ENCODE measurements at places on chromosomes 3 and 15. TPM values are rescaled to one million over a fixed set of nuclear protein-coding genes. Genes with fewer than 3 reads are reported as not detected.

Gene UBL7
- total RNA-seq = 83.0 TPM

Gene CLDN18
- not detected for total RNA-seq

Gene ARPP21
- total RNA-seq = not detected

Gene CLDN16
- 0.96 TPM for total RNA-seq

Gene MAPKAPK3
- total RNA-seq = 72.5 TPM

Gene ITIH1
- total RNA-seq = not detected

Gene VPS33B
- total RNA-seq = 16.6 TPM

Gene OR5K2
- not detected for total RNA-seq

Gene CAND2
- total RNA-seq = 17.4 TPM

Gene DISP2
- 0.04 TPM for total RNA-seq

Gene NOX5
- not detected for total RNA-seq

Gene RAB5A
- 34.4 TPM for total RNA-seq

DNA sequence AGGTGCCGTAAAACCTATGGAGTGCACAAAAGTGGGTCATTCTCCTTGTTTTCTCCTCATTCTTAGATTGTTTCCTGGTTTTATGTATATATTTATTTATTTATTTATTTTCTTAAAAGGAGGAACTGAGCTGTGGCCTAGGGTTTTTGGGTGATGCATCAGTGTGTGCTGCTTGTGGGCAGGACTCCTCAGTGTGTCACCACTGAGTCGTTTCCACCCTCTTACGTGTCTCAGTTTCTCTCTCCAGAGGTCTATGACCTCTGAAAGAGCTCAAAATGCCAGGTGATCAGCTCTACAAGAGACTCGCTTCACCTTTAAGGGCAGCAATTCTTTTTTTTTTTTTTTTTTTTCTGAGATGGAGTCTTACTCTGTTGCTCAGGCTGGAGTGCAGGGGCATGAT, 72.9 kb downstream of the CD200 start:
- no peak for DNase-seq

- DNase-seq = no peak
Measured at GRCh38 chr15:80662757-80663553, 32.2 kb upstream of the ABHD17C start.

- DNase-seq = no peak
Measured at GRCh38 chr3:102660653-102661052, 225.8 kb downstream of the ZPLD1 start.

- DNase-seq = no peak
Measured at GRCh38 chr3:76923485-76923884, 116.4 kb upstream of the ROBO2 start.

GRCh38 chr3:84998545-84998944, 39.8 kb downstream of the CADM2 start:
- no peak for DNase-seq

- DNase-seq = no peak
Measured at GRCh38 chr3:148528024-148528423, 169.7 kb upstream of the AGTR1 start.

- no peak for DNase-seq
Measured at GRCh38 chr3:157551961-157552360, 48.7 kb upstream of the VEPH1 start.

GRCh38 chr3:34686541-34686940, 888.1 kb downstream of the PDCD6IP start:
- DNase-seq = no peak

DNA sequence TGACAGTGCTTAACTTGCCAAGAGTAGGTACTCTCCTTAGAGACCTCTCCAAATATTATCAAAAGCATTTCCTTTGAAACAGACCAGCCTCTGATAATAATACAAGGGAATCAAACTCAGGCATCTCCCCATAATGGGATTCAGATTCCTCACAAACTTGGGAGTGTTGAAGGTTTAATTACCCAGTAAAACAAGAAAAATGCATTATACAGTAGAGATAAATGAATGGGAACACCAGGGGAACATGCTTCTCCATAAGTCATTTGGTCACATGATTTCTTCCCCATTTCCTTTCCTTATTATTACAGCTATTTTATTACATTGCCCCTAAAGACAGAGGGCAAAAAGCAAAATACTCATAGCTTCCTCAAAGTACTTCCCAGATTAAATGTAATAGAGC, 325.0 kb upstream of the CDIN1 start:
- no peak for DNase-seq

DNA sequence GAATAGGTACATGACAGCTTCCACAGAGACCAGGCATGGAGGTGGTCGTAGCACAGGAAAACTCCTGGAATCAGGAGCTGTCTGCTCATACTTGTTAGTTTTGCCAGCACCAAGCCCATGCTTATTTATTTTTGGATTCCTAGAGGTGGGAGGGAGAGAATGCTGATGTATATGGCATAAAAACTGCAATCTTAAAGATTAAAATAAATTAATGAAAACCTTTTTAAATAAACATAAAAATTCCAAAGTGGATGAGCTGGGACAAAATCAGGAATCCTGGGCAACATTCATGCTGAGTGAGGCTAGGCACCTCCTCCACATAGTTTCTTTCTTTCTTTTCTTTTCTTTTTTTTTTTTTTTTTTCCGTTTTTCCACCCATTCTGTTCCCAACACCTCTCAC, 14.3 kb upstream of the BCL6 start:
- no peak for DNase-seq

- no peak for DNase-seq
Measured at GRCh38 chr15:56036546-56037067, 43.2 kb upstream of the NEDD4 start.

GRCh38 chr15:88911766-88912118, 1.4 kb downstream of the MFGE8 start:
- peak; percentile 83 for DNase-seq

DNA sequence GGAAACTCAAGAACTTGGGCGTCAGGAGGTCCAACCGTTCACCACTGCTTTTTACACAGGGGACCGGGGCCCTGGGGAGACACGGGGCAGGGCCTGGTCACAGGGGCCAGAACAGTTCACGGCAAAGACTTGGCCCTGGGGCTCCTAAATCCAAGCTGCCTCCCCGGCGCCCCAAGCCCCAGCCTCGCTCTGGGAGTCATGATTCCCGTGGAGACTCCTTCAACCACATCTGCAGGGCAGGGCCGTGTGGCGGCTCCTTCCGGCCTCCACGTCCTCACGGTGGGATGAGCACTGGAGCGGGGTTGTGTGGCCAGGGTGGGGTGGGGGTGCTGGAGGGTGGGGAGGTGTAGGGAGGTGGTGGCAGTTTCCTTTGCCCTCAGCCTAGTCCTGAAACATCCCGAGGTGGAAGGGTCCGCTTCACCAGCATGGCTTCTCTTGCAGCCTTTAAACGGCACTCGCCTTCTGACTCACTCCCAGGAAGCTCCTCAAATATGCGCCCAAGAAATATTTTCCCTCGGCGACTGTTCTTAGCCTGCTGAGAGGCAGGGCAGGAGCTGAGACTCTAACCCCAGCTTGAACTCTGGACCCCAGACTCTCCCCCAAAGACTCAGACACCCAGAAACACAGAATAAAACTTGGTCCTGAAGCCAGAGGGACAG, 1.8 kb downstream of the MUC4 start:
- no peak for DNase-seq

- no peak for DNase-seq
Measured at GRCh38 chr3:128567141-128567540, 74.1 kb upstream of the GATA2 start.

DNA sequence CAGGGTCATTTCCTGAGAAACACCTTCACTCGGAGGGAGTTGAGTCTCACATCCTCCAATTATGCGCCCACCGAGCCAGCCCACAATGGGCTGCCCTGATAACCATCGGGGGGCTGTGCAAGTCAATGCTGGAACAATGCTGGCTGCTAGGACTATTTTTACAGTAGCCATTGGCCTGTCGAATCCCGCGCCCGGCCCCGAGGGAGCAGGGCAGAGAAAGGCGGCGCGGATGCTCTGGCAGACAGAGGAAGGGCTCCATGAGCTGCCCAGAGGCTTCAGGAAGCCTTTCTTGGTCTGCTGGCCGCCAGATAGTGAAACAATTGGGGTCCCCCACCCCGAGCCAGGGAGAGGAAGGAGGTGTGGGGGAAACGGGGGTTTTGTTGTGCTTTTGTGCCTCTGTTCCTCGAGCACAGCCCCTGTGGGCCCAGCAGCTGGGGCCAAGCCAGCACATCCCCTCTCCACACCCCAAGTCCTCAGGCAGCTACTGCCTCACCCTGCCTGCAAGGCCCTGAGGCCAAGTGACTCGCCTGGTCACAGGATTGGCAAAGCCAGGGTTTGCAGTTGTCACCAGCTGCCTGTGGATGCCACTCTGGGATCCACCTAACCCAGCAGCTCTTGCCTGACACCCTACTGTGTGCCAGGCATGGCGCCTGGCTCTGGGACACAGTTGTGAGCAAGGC, 39.0 kb downstream of the SLC6A6 start:
- no peak for DNase-seq

DNA sequence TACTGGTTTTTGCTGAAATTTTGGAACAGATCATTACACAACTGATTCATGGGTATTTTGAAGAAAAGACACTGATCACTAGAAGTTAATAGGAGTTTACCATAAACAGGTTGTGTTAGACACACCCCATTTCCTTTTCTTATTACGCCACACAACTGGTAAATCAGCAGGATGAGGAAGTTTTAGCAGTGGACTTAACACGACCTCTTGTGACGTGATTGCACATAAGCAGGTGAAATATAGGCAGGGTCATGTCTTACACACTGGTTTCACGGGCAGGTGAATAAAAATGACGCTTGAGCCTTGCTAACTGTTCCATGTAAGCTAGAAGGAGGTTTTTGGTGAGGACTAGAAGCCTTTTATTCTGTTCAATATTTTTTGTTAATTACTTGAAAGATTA, 27.1 kb upstream of the TPRG1 start:
- DNase-seq = no peak

DNA sequence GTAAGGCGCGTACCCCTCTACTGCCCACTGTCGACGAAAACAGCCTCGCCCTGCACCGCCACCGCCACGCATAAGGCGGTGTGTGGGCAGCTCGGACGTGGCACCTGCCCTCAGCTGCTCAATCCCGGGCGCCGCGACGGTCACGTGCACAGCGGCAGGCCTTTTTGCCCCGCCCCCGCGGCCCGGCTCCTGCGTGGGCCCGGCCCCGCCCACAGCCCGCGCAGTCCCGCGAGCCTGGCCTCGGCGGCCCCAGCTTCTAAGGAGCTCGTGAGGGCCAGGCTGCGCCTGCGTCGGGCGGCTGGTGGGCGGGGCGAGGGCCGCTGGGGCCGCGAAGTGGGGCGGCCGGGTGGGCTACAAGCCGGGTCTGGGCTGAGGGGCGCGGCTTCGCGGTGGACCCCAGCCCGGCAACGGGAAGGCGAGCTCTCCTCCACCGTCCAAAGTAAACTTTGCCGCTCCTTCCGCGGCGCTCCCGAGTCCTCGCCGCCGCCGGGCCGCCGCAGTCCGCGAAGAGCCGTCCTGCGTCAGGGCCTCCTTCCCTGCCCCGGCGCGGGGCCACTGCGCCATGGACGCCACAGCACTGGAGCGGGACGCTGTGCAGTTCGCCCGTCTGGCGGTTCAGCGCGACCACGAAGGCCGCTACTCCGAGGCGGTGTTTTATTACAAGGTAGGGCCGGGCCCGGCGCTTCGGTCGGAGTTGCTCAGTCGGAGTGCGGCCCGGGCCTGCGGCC, at the start of gene CAPN7:
TSS of gene CAPN7 (plus strand) at position 313 of the 728 bp plus-strand sequence. CDS start at position 563, 250 bp downstream.
- peak; percentile 93 for DNase-seq

GRCh38 chr15:56339594-56339993, 25.6 kb upstream of the TEX9 start:
- DNase-seq = no peak

- DNase-seq = no peak
Measured at GRCh38 chr3:171311784-171312183, 148.4 kb downstream of the TNIK start.

GRCh38 chr3:188209740-188210139, 55.8 kb downstream of the LPP start:
- no peak for DNase-seq

- DNase-seq = no peak
Measured at GRCh38 chr3:123755085-123755484, 129.0 kb downstream of the MYLK start.

DNA sequence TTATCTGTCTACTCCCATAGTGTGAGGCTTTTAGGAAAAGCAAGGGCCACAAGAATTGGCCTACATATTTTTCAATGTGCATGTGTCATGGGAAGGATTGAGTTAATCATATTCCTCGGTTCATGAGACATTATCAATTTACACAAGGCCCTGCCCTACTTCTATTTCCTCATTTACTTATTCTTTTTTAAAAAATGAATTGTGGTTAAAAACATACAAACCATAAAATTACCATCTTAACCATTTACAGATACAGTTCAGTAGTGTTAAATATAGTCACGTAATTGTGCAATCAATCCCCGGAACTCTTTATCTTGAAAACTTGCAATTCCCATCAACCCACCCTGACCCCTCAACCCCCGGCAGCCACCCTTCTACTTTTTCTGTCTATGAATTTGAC, 284.0 kb upstream of the GADL1 start:
- no peak for DNase-seq
